ENCODE measurements at places on chromosomes 3 and 15.

DNA sequence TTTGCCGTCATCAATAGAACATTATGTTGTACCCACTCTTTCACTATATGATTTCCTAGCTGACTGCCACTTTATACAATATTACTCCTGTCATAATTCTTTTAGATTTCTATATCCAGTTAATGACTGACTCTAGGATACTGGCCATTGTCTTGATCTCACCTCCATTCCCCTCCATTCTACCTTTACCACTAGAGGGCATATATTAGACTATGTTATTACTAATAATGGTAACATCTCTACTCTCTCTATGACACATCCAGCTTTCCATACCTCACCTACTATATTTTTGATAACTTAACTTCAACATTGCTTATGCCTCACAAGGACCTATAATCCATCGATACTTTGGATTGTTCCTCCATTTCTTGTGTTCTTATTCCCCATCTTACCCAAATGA is 31.4 kb upstream of the POU1F1 start:
- DNase-seq: no peak

GRCh38 chr15:58830556-58830955 is 59.5 kb downstream of the MINDY2 start:
- no peak for DNase-seq

GRCh38 chr15:70002897-70003296 is 94.8 kb downstream of the TLE3 start:
- no peak for DNase-seq

DNA sequence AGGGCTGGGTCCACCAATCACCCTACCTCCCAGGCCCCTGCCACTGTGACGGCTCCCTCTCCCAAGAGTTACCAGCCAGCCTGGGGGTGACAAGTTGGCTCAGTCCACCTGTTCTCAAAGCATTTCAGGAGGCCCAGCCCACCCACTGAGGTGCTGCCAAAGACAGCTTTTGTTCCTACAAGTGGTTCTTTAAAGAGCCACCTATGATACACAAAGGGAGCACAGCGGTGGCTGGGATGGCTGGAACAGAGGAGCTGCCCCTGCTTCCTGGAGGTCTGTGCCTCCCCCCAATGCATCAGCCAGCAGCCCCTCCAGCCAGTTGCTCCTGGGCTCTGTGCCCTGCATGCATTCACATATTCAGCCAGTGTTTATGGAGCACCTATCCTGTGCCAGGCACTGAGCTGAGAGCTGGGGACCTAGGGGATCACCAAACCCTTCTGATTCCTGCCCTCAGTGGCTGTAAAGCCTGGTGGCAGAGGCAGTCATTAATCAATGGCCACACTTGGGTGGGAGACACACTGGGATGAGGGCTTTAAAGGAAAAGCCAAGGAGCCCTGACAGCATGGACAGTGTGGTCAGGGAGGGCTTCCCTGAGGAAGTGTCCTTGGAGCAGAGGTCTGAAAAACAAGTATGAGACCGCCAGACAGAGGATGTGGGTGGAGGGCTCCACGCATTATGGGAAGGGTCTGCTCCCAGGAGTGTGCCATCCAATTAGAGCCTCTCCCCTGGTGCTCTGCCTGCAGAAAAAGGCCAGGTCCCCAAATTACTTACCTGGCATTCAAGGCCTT is 107.1 kb upstream of the LINGO1 start:
- no peak for DNase-seq

DNA sequence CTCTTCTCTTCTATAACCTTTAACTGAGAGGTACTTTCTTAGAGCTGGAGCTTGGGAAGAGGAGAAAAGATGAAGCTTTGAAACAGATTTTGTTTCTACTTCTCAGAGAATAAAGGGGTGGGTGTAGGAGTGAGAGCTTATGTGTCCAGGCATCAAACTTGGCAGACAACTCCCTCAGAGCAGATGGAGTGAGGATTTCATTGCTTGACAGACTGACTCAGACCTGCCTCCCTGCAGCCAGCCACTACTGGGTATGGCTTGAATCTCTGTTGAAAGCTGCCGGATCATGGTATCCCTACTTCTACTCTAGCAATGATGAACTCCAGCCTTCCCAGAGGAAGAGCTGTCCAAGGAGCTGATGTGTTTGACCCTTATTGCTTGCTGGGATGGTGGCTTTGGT is 36.7 kb downstream of the SYN2 start:
- DNase-seq: no peak

DNA sequence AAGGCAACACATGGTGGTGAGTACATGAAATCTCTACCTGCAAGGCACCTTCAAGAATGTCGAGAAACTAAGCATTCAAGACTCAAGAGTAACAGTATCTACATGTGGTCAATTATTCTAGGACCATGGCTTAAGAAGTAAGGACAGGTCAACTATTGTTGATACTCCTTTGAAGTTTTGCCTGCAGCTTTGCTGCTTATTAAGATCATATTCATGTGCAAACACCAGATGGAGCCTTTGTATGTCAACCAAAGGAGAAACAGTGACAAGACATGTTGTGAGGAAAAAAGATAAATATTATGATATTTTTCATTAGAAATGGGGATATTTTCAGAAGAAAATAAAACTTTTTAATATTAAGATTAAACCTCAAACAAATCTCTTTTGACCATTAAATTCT is 52.3 kb upstream of the FGF7 start:
- DNase-seq: no peak

DNA sequence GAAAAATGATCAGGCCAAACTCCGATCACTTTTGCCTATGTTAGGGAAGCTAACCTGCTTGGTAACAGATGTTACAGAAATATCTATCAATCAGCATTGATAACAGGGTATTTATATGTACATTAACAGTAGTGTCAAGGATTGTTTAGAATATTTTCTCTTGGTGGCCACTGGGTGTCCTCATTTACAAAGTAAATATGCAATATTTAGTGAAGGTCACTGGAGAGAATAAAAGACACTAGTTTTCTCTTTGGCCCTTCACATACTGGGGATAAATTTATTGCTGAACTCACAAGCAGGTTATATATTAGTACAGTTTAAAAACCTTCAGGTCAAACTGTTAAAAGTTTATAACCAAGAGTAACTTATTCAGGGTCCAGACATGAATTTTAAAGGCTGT is 69.0 kb downstream of the TIGIT start:
- DNase-seq: peak; percentile 17

- DNase-seq: no peak
Measured at GRCh38 chr15:58306591-58307312, 125.0 kb upstream of the LIPC start.

DNA sequence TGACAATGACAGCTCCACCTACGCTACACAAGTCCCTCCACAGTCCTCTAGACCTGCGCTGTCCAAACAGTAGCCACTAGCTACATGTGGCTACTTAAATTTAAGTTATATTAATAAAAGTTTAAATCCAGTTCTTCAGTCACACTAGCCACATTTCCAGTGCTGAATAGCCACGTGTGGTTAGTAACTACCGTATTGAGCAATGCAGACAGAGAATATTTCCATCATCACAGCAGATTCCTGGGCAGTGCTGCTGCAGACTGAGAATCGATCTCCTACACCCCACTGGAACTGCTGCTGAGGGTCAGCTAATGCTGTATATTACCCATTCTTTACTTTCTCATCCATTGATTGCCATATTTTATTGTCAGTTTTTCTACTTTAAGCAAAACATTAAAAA is 40.9 kb downstream of the HDC start:
- DNase-seq: no peak

GRCh38 chr3:152113413-152113812 is 155.3 kb upstream of the MBNL1 start:
- DNase-seq: no peak

- DNase-seq: no peak
Measured at GRCh38 chr3:12327021-12327420, 38.2 kb downstream of the PPARG start.

DNA sequence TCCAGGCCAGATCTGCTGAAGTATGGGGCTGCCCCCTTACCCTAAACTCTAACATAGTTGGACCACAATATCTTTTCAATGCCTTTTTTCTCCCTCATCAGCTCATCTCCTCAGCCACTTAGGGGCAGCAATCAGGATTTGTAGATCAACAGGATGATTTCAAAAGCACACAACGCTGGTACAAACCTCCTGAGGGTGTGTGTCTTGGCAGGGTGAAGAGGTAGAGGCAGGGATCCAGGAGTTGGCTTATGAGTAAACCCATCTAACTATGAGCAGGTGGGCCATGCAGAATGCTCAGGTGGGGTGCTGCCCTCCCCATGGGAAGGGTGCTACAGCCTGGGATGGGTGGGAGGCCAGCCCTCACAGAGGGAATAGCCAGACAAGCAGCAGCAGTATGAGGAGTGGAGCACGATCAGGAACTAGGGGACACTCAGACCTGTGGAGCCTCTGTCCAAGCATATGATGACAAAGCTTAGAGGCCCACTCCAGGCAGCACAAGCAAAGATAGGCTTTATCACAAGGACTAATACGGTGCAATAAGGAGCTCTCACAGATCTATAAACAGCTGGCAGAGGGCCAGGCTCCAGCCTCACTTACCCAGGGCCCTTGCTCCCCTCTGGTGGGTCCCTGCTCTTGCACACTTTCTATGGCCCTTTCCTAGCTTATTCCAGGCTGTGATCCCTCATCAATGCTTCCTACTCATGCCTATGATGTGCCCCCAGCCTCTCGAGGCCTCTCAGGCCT is 32.2 kb downstream of the IL20RB start:
- DNase-seq: no peak
